ENCODE measurements at places on chromosomes 1 and 21.

DNA sequence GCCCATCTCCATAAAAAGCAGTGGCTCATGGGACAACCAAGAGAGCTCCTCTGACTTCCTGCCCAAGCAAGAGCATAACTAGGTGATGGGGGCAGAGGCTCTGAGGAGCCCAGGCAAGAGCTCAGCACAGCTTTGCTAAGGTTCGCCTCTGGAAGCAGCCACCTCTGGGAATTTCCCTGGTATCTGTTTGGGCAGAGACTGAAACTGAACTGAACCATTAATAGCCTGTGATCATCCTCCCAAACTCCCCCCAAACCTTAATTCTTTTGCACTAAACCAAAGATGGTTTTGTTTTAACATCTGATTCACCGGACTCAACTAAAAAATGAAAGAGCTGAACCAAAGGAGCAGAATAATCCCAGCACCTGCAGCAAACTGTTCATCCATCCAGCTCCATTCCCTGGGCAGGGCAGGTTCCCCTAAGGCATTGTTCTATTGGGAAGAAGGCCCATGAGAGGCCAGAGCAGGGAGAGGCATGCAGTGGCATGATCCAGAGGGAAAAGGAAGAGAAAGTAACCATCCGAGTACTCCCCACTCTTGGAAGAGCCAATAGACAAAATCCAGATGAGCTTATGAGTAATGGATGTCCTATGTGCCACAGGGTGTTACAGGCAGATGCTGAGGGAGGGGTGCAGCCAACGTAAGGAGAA lies 77.8 kb upstream of the KAZN start:
- no peak for DNase-seq

- no peak for DNase-seq
Observed at GRCh38 chr1:221832151-221832550, 90.3 kb upstream of the DUSP10 start.

- no peak for DNase-seq
Observed at GRCh38 chr1:21232044-21232443, 55.3 kb upstream of the EIF4G3 start.

GRCh38 chr1:19206947-19207346 lies 3.1 kb downstream of the UBR4 start:
- DNase-seq = no peak

GRCh38 chr1:42191319-42191718 lies 26.8 kb upstream of the GUCA2A start:
- DNase-seq = no peak

- no peak for DNase-seq
Observed at GRCh38 chr1:26733982-26734381, 38.2 kb downstream of the ARID1A start.

DNA sequence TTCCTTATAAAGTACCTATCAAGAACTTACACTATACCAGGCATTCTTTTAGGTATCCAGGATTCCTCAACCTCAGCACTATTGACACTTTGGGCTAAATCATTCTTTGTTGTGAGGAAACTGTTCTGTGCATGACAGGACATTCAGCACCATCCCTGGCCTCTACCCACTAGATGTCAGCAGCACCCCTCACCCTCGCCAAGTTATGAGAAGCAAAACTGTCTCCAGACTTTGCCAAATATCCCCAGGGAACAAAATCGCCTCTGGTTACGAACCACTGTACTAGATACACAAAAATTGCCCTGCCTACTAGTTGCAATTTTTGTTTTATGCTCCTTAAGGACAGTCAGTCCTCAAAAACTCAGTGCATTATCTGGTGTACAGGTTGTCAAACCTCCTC lies 35.7 kb downstream of the PALMD start:
- no peak for DNase-seq

DNA sequence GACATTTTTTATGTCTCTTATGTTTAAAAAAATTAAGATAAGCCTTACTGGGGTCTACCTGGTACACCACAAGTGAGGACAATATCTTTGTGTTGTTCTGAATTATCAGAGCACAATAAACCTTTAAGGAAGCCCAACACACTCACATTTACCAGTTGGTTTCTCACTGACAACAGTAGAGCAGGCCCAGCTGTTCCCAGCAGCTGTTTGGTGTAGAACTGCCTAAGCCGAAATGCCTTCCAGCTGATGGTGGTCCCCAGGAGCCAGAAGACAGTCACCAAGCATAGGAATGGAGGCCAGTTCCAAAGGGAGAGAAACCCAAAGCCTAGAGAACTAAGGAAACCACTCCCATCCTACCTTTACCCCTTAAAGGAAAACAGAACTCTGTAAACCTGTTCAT lies 428.6 kb upstream of the CAMK1G start:
- no peak for DNase-seq

- peak; percentile 71 for DNase-seq
Observed at GRCh38 chr1:40668769-40669525, 3.5 kb upstream of the RIMS3 start.

DNA sequence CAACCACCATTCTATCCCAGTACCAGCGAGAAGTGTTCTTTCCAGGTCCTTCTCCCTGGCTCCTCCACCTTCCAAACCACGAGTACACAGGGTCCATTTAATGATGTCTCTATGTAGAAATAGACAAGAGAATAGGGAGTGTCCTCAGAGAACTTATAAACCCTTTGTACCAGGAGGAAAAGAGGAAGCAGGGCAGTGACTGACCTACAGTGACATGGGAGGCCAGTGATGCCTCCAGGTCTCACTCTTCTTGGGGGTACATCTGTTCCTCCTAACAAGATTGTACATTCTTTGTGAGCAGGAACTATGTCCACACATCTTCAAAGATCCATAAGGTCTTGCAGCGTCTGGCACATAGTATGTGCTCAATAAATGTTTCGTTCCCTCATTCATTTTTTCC lies 18.7 kb upstream of the FMOD start:
- DNase-seq = no peak

DNA sequence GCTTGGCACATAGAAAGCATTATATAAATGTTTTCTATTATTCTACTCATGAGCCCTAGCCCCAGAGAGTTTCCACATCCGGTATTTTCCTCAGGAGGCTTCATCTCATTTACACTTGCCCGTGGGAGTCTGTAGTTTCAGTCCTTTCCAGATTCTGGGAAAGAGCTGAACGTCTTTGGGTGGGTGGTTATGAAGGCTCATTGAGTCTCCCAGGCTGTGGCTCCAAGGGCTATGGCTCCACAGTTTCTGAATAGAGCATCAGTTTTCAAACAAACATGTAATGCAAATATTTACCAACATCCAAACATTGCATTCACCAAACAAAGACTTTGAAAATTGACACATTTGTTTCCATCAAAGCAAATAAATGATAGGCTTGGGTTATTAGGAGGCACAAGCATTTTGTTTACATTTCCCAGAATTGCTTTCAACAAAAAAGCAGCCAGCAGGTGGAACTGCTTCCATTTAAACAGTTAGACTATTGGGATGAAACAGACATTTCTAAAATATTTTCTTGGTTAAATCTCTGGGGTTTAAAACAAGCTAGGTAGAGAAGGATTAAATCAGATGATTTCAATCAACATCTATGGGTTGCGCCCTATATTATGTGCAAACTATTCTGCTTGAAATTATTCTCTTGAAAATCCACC lies 1.3 kb upstream of the LEMD1 start:
- DNase-seq = no peak

DNA sequence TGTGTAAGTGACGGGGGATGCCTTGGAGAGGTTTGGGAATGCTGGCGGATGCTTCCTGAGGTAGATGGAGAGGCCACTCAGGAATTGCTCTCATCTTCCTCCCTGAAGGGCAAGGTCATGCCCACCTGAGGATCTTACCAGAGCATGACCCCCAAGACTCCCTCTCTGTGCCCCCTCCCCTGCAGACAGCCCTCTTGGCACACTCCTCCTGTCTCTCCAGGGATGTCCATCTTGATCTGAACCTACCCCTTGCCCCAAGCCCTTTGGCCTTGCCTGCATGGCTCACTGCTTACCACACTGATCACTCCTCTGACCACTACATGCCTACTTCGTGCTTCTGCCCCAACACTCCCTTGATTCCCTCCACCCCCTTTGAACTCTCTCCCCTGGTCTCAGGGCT lies 17.9 kb upstream of the MPL start:
- DNase-seq = no peak

- DNase-seq = no peak
Observed at GRCh38 chr1:198676253-198676652, 37.4 kb downstream of the PTPRC start.

- DNase-seq = no peak
Observed at GRCh38 chr1:180911640-180912191, 981 bp upstream of the KIAA1614 start.

GRCh38 chr1:93977598-93977945 lies 68.3 kb upstream of the GCLM start:
- no peak for DNase-seq

DNA sequence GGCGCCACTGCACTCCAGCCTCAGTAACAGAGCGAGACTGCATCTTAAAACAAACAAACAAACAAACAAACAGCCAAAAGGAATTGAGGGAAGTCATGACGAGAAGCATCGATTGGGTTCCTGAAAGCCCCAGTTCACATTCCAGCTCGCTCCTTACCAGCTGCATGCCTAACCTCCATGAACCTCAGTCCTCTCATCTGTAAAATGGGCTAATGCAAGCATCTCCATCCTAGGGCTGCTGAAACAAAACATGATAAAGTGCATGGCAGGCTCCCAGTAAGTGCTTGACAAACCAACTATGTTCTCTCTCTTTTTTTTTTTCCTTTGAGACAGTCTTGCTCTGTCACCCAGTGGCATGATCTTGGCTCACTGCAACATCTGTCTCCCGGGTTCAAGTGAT lies 79.7 kb upstream of the DISP3 start:
- no peak for DNase-seq

DNA sequence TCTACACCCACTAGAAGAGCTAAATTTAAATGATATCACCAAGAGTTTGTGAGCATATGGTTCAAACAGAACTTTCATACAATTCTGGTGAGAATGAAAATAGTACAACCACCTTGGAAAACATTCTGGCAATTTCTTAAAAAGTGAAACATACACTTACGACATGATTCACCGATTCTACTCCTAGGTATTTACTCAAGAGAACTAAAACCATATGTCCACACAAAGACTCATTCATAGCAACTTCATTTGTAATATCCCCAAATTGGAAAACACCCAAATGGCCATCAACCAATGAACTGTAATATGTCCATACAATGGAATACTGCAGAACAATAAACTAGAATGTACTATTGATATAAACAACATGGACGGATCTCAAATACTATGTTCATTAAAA lies 51.2 kb upstream of the ADAM30 start:
- no peak for DNase-seq

GRCh38 chr21:35170244-35170643 lies 121.1 kb upstream of the RUNX1 start:
- DNase-seq = no peak

GRCh38 chr1:40998668-40999067 lies 19.2 kb downstream of the CTPS1 start:
- no peak for DNase-seq

GRCh38 chr1:205961405-205961804 lies 18.1 kb upstream of the SLC26A9 start:
- no peak for DNase-seq

- DNase-seq = no peak
Observed at GRCh38 chr21:31326522-31327242, 17.4 kb downstream of the TIAM1 start.

GRCh38 chr21:42124826-42125570 lies 53.9 kb downstream of the UMODL1 start:
- no peak for DNase-seq

GRCh38 chr1:153431928-153432327 lies 15.6 kb downstream of the S100A7A start:
- DNase-seq = no peak

DNA sequence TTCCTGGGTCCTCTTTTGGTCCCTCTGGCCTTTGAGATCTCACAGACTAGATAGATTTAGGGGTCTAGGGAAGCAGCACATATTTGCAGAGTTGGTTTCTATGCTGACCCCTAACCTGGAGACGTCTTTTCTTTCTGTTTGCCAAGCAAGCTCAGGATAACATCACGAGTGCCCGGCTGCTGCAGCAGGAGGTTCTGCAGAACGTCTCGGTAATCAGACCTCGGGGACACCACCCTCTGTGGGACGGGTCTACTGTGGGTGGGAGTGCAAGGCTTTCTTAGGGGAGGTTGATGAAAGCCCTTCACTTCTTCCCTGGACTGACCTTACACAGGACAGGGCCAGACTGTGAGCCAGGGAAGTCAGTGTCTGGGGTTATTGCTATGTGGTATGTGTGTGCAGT lies 2.9 kb downstream of the IL24 start:
- no peak for DNase-seq

GRCh38 chr1:24846671-24847070 lies 83.4 kb downstream of the RUNX3 start:
- DNase-seq = no peak

DNA sequence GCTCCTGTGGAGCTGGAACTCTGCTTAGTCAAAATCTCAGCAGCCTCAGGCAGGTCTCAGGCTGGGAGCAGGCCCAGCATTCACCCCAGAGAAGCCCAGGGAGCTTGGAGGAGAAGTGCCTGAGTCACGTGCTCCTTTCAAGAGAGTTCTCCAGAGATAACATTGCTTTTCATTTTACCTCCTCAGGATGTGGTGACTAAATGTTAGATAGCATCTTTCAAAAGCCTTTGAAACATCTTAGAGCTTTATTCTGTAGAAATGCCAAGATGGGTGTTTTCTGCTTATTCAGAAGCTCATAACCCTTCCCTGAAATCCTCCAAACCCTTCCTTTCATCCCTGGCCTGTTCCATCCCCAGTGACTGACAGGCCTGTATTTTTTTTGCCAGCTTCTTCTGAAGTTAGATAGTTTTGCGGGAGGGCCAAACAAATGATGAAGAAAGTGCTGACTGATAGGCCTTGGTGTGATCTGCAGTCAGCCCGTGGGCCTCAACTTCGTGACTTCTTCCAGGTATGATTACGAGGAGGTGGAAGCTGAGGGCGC lies 58.0 kb downstream of the PGM1 start:
- peak; percentile 15 for DNase-seq

DNA sequence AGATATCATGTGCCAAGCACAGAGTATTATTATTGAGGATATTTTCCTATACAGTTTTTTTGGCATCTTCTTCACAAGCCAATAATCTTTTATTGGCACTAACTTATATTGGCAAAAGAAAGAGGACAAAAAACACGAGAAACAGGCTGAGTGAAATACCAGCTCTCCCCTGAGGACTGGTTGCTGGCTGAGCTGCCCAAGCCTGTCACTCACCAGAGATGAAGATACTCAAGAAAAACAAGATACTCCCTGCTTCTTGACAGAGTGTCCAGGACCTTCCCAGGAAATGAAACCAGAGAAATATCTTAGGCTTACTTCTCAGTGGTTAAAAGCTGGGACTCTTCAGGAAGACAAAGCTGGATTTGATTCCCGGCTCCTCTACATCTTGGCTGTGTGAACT lies 35.9 kb upstream of the ATP1B1 start:
- DNase-seq = no peak

- DNase-seq = no peak
Observed at GRCh38 chr1:230401763-230402294, 24.3 kb downstream of the PGBD5 start.

DNA sequence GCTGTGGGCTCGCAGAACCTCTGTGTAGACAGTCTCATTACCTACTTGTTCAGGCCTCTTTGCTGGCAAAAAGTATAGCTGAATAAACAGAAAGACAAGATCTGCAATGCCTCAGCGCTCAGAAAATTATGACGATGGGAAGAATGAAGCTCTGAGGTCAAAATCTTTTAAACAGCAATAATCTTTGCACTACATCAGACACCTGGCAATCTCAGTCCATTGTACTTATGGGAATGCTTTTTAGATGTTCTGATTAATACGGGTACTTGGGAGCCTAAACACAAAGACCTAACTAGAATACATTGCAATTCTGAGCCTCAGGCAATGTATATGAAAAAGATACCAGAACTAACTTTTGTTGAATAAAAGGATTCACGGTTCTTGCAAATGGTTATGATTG lies 410.7 kb downstream of the SMYD3 start:
- no peak for DNase-seq

- DNase-seq = no peak
Observed at GRCh38 chr1:46072975-46073374, 59.5 kb downstream of the PIK3R3 start.

Data from activated effector memory CD4-positive, alpha-beta T cell treated with Interleukin-2 at 50 U/mL for 16 hours (primary cell).